ENCODE measurements at places on chromosomes 6 and 20.

- DNase-seq, result peak; percentile 87
- H3K4me3 ChIP-seq, result peak within 1 kb of the TSS; percentile 92
- no peaks in the 10 kb centered on the region for H3K27me3 ChIP-seq
- peaks cover 25% of the 10 kb centered on the region for H3K36me3 ChIP-seq
- peaks cover 29% of the 10 kb centered on the region for H3K4me1 ChIP-seq
Observed at GRCh38 chr6:31897612-31898382, at the start of gene EHMT2. Gene EHMT2 (minus strand): TSS chr6:31897698. CDS start chr6:31897677, 21 bp downstream.

GRCh38 chr20:64006902-64007301, 26.0 kb downstream of the PRPF6 start:
- no peaks in the 10 kb centered on the region for H3K27me3 ChIP-seq
- peaks cover 51% of the 10 kb centered on the region for H3K36me3 ChIP-seq
- DNase-seq, result no peak
- H3K4me1 ChIP-seq, result peaks cover 7% of the 10 kb centered on the region

- no peaks in the 10 kb centered on the region for H3K36me3 ChIP-seq
Observed at GRCh38 chr6:127402890-127403617, 56.1 kb downstream of the KIAA0408 start.

DNA sequence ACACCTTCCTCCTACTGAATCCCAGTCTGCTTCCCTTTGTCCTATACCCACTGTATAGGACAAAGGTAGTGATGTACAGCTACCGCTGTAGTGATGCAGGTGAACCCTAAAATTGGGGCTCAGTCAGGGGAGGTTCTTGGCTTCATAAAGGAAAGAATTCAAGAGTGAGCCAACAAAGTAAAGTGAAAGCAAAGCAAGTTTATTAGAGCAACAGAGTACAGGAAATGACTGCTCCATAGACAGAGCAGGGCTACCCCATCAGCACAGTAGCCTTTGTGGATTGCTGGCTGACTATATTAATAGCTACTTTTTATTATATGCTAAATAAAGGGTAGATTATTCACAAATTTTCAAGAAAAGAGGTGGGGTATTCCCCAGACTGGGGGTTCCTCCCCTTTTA, 3.3 kb upstream of the C20orf202 start:
- H3K4me3 ChIP-seq, result no peak overlapping the region
- H3K27ac ChIP-seq, result no peak overlapping the region
- no peak for DNase-seq
- peaks cover 10% of the 10 kb centered on the region for H3K4me1 ChIP-seq

- no peak overlapping the region for H3K4me3 ChIP-seq
- H3K27ac ChIP-seq, result no peak overlapping the region
- no peaks in the 10 kb centered on the region for H3K27me3 ChIP-seq
- H3K4me1 ChIP-seq, result no peaks in the 10 kb centered on the region
- H3K36me3 ChIP-seq, result no peaks in the 10 kb centered on the region
- DNase-seq, result no peak
Observed at GRCh38 chr6:105593805-105594671, 191.2 kb upstream of the PREP start.

Measured in common myeloid progenitor, CD34-positive (primary cell).